Stimulated activated CD4-positive, alpha-beta T cell treated with anti-CD3 and anti-CD28 coated beads, Interleukin-15, amount 100 ng/mL, for 48 hours (primary cell): ENCODE measurements at places on chromosomes 2 and 18.

DNA sequence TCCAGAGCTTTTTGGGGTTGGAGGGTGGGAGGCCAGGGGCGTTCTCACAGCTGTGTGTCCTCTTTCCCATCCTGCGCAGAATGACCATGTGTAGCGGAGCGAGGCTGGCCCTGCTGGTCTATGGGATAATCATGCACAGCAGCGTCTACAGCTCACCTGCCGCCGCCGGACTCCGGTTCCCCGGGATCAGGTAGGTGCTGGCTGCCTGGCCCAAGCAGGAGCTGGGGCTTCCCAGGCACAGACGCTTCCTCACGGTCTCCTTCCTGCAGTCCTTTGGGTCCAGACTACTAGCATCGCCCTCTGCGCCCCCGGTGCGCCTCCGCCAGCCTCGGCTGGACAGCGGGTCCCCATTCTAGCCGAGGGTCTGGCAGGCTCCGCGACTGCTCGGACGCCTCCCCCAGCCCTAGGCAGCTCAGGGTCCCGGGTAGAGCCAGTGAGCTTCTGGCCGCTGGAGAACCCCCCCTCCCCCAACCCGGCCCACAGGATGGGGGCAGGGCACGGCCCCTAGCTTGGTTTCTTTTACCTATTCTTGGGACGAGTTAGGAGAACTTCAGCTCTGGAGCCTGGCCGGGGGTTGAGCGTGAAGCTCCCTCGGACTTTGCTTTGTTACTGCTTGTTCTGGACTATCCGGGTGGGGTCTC is 756 bp downstream of the ADCYAP1 start:
- DNase-seq = no peak

GRCh38 chr2:105889046-105889445 is 144.3 kb downstream of the NCK2 start:
- no peak for DNase-seq

DNA sequence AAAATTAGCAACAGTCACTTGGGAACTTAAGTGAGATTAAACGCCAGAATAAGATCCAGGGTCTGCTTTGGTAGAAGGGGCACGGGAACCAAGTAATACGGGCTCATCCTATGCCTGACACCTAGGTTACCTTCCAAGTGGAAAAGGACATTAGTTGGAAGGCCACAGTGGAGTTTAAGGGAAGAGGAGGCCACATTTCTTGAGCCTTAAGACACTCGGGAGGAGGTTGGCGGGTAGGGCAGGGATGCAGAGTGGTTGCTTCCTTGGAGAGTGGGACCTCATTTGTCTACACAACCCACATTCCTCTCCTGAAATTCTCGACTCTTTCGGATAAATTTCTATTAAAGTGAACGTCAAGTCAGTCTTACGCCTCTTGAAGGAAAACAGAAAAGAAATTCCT is 510 bp upstream of the DNAH6 start:
- no peak for DNase-seq

DNA sequence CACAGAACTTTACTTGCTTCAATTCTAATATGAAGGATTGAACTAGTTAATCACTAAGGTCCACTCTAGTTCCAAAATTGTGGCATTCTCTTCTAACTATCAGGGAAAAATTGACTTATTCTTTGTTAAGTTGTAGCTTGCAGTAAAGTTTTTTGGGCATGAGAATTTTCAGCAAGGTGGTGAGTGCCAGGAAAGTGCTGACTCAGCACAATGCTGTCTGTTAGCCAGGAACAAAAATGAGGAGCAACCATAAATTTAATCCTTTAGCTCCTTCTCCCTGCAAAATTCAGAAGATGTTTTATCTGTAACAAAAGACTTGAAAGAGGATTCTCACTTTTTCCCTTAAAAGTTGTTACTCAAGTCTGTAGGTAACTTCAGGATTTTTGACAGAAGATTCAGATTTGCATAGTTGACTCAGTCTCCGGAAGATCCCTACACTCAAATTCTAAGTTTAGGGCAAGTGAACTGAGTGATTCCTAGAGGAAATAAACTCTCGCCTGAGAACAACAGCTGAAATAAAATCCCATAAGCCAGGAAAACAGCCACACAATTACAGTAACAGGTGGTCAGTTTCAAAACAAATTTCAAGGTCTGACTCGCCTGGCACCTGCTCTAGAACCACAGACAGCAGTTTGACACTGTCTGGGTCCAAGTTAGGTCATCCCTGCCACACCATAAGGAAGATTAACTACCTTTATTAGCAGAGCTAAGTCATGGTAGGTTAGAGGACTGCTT is 20.2 kb upstream of the DARS1 start:
- DNase-seq = no peak

- no peak for DNase-seq
Observed at GRCh38 chr2:234710066-234710465, 213.2 kb upstream of the ARL4C start.

GRCh38 chr2:241489088-241489487 is 19.3 kb downstream of the STK25 start:
- DNase-seq = no peak

- DNase-seq = no peak
Observed at GRCh38 chr18:45839414-45840395, 14.2 kb downstream of the SIGLEC15 start.

DNA sequence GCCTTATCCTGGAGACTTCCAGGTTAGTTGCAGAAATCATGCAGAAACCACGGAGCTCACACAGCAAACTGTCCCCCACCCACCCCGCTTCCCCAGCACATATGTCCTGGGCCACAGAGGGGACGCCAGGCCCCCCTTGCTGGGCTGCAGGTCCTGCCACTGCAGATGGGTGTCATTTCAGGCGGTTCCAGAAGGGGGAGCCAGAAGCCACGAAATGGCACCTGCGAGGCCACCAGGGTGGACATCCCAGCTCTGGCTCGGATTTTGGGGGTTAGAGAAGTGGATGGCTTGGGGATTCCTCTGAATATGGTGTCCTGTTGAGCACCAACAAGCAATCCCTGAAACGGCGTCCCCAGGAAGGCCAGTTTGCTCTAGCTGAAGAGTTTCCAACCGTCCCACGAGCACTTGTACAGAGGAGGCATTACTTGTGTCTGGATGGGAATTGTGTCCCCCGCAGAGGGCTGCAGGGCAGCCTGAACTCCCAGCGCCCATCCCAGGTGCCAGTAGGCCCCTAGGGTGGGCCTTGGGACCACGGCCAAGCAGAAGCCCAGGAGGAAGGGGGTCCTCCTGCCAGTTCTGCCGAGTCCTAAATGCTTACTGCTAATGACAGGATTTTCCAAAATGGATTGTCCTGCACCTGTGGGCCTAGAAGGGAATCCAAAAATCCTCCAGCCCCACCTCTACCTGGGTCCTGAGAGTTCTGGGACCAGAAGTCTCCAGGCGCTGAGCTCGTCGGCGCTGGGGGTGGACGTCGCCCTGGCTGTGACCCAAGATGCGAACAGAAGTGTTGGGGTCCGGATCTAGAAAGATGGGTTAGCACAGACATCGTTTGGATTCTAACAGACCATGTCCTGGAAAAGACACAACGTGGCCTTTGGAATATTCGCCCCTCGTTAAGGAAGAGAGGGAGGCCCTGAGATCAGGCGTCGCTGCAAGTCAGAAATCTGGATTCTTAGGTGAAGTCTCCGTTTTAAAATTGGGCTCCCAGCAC is 14.6 kb upstream of the NFATC1 start:
- DNase-seq = peak; percentile 71

GRCh38 chr2:231152800-231153557 is 28.1 kb upstream of the HTR2B start:
- no peak for DNase-seq

GRCh38 chr2:236973343-236973980 is 112.2 kb upstream of the COPS8 start:
- no peak for DNase-seq

- no peak for DNase-seq
Observed at GRCh38 chr18:6959110-6959509, 158.5 kb downstream of the LAMA1 start.

GRCh38 chr18:43714343-43715010 is 437.2 kb upstream of the SYT4 start:
- no peak for DNase-seq

- no peak for DNase-seq
Observed at GRCh38 chr2:1775511-1776035, 31.3 kb upstream of the PXDN start.

- no peak for DNase-seq
Observed at GRCh38 chr2:66869076-66869475, 434.2 kb downstream of the MEIS1 start.

GRCh38 chr18:79584491-79585394 is 94.9 kb upstream of the CTDP1 start:
- DNase-seq = no peak

- no peak for DNase-seq
Observed at GRCh38 chr2:10549195-10549594, 101.1 kb upstream of the ODC1 start.

DNA sequence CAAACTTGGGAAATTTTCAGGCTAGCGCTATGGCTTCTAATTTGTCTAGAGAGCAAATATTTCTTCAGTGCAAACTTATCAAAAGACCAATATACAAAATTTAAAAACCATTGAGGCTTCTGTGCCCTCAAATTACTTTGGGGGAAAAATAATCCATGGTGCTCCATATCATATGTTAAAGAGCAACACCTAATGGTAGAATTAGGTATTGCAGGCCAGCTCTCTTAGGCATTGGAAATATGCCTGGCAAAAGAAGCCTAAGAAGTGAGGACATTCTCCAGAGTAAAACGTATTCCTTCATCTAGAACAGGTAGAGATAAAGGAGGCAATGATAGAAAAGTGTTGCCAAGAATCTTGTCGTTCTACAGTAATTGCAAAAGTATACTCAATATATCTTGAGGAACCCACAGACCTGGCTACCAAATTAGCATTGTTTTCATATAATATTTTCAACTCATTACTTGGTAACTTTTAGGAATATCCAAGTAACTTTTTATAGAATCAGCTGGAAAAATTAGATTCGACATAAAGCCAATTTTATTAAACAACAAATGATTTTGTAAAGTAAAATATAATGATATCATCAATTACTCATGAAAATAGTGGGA is 401.1 kb downstream of the BCL11A start:
- DNase-seq = no peak

DNA sequence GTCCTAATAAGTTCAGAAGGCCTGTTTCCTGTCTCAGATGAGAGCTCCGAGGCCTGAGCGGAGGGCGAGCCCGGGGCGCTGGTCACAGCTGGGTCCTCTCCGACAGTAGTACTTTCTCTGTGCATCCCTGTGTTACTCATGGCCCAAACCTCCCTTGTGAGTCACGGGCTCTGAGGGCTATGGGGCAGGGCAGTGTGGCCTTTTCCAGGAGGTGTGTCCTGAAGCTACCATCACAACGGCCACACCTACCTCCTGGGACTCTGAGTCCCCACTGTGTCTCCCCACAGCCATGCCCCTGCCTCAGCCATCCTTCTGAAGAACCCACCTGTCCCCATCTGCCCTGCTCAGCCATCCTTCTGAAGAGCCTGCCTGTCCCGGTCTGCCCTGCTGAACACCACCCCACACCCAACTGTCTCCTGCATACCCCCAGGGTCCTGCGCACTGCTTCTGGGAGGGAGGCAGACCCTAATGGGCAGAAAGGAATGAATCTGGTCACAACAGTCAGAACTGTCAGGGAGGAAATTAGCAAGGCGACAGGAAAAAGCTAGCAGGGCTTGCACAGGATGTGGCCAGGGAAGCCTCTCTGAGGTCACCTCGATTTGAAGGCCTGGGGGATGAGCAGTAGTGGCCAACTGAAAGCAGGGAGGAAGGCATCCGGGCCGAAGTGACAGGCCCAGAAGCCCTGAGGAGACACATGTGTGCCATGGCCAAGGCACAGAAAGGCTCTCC is 145.4 kb upstream of the RIOK3 start:
- DNase-seq = no peak

- DNase-seq = no peak
Observed at GRCh38 chr2:142484111-142484510, 353.3 kb upstream of the LRP1B start.

DNA sequence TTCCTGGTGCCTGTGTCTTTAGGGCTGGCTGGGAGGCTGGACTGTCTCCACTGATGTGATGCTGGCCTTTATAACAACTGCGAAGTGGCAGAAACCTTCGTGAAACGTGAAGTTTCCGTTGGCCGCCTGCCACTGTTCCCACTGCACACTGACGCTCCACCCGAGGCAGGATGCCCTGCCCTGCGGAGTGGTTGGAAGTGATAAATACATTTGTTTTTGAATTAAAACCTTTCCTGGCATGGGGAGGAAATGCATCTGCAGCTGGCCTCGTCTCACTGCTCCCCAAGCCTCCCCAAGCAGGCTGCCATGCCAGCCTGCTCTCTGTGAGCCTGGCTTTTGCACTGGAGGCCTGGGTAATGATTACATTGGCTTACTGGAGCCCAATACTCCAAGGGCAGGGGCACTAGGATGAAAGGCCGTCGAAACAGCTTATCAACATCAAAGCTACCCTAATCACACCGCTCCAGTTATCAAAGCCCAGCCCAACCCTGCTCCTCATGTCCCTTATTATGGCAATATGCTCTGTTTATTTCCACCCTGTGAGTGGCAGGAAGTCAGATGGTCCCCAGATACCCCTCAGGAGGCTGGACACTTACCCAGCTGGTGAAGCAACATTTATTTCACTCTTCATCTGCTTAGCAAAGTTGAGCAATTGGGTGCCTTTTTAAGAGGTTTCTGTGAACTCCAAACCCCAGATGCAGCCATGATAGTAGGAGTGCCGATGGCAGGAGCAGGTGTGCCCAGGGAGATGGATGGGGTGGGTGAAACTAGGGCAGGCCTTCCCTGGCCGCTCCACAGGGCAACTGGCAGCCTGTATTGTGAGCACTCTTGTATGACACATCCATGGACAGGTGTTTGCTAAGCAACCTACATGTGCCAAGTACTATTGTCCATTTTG is 97.4 kb upstream of the ITGA6 start:
- no peak for DNase-seq

DNA sequence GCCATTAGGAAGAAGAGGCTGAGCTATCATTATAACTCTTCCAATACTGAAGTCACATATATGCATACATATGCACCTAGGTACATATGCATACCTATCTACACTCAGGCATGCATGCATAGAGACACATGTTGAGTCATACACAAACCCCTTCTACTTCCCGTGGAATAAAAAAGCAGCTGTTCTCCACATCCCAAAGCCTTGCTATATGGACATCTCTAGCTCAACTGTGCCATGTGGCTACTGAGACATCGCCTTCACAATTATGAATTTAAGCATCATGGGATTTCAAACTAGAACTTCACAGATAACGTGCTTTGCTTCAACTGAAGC is 120.5 kb downstream of the ANKRD44 start:
- DNase-seq = no peak

GRCh38 chr2:72146347-72147302 is 1.0 kb downstream of the CYP26B1 start:
- DNase-seq = no peak

DNA sequence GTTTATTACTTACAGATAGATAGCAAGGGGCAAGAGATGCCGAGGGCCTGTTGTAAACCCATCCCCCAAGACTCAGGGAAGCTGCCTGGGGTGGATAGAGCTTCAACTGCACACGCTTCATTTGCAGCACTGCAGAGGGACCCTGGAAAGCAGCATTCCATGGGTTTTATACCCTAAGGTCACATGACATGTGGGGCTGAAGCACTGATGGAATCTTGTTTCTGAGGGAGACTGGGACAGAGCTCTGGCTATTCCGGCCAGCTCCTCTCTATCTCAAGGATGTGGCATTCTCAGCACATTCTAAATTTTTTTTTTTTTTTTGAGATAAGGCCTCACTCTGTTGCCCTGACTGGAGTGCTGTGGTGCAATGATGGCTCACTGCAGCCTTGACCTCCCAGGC is 300.1 kb downstream of the MYCN start:
- DNase-seq = no peak
